ENCODE measurements at places on chromosomes 5 and 9.

DNA sequence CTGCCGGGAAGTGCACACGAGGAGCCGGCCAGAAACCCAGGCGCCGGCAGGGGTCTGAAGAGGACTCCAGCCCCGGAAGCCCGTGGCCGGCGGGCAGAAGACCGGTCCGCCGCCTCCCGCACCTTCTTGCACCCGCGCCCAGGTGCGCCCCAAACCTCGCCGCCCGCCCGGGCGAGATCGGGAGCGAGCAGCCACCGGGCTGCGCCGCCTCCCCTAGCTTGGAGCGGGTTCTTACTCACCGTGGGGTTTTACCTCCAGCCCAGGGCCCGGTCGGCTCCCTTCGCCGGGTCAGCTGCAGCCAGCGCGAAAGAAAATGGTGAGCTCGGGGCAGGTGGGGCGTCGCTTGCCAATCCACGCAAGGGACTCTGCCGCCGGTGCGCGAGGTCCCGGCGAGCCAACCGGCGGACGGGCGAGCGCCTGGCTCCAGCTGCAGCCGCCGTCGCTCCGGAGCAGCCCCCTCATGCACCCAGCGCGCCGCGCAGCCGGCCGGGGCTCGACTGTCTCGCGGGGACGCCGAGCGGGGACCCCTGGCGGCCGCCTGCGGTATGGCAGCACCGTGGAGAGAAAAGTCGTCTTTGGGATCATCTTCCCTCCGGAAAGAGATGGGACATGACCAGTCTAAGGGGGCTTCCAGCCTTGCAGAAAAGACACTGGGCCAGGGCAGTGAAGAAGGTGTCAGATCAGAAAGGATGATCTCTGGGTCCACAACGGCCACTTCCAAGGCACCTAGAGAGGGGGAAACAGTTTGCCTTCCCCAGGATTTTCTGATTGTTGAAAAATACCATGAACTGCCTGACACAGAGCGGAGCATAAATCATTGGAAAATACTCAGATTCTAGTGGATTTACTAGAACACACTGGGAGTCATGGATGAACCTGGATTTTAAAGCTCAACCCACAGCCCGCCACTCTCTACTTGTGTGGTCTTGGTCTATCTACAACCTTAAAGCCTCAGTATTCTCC, at the start of gene MOB3B:
MOB3B (minus strand) TSS at position 499 of the 963 bp plus-strand sequence. CDS start 74,264 bp downstream, outside the sequence.
- DNase-seq: peak; percentile 25

- DNase-seq: peak; percentile 68
Measured at GRCh38 chr5:72108202-72109061, 1.2 kb downstream of the MAP1B start.

- no peak for DNase-seq
Measured at GRCh38 chr9:99349870-99350269, 127.8 kb downstream of the SEC61B start.

- DNase-seq: no peak
Measured at GRCh38 chr5:6899221-6899620, 186.0 kb downstream of the TENT4A start.
